Stimulated activated CD4-positive, alpha-beta T cell treated with anti-CD3 and anti-CD28 coated beads, Interleukin-1b, Interleukin-23, amount 100 ng/mL, for 1 hour (primary cell): ENCODE measurements at places on chromosomes 11 and 22.

DNA sequence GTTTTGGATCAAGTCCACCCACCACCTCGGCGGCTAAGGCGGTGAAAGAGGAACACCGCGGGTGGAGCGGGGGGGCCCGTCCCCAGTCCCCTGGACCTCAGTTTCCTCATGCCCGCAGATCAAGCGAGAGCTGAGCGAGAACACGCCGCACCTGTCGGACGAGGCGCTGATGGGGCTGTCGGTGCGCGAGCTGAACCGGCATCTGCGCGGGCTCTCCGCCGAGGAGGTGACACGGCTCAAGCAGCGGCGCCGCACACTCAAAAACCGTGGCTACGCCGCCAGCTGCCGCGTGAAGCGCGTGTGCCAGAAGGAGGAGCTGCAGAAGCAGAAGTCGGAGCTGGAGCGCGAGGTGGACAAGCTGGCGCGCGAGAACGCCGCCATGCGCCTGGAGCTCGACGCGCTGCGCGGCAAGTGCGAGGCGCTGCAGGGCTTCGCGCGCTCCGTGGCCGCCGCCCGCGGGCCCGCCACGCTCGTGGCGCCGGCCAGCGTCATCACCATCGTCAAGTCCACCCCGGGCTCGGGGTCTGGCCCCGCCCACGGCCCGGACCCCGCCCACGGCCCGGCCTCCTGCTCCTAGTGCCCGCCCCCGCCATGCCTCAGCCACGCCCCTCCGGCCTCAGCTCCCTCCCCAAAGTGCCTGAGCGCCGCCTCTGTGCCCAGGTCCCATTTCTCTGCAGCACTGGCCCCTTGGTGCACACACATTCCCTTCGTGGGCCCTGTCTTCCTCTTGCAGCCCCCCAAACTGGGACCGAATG, 12.7 kb downstream of the MAFF start:
- peak; percentile 49 for DNase-seq

- DNase-seq, result no peak
Measured at GRCh38 chr11:130054966-130055365, 14.7 kb upstream of the APLP2 start.

- no peak for DNase-seq
Measured at GRCh38 chr22:49946612-49947295, 13.8 kb upstream of the PIM3 start.

DNA sequence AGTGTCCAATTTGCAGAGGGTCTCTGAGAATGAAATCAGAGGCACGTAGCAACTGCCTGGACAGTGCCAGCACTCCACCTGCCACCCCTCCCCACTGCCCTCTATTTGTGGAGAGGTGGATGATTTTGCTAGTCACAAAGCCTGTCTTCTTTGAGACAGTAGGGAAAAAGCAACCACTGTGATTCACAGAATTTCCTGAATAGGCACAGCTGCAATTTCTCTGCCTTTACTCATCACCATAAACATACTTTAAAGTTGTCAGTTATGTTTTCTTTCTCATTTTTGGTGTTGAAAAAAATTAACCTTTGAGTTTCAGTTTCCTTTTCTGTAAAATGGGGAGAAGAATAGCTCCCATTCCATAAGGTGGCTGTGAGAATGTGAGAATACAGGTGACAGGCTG, 134.3 kb downstream of the TEAD1 start:
- DNase-seq, result no peak

GRCh38 chr22:20156611-20157429, 6.0 kb upstream of the CCDC188 start:
- DNase-seq, result peak; percentile 92

- DNase-seq, result no peak
Measured at GRCh38 chr11:86192519-86193257, 51.9 kb upstream of the EED start.

GRCh38 chr11:2149460-2149859, 10.3 kb upstream of the IGF2 start:
- DNase-seq, result no peak

- no peak for DNase-seq
Measured at GRCh38 chr22:47090591-47091245, 328.3 kb downstream of the TBC1D22A start.

DNA sequence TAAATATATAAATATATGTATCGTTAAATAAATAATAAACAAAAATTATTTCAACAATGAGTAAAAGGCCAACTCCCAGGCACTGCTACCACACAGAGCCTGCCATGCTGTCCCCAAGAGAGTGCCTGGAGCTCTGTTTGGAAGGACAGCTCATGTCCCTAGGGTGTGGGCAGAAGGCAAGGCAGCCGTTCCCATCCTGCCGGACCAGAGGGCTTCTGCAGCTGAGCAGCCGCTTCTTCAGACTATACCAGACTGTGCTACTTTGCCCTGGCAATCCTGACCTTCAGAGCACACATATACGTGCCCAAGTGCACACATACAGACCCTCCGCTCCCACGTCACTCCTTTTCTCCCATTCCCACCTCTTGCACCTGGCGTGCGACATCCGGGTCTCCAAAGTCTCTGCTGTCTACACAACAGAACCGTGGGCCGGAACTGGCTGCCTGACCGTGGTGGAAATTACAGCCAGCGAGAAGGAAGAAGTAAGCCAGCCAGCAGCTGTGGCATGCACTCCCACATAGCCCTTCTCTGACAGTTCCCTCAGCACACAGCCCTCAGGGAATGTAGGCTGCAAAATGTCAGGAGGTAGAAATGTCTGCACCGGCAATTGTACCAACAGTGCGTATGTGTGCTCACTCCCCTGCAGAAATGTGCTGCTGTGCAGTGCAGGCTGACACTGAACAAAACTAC, 24.0 kb downstream of the PAX6 start:
- DNase-seq, result no peak

- DNase-seq, result no peak
Measured at GRCh38 chr11:117084992-117085391, 13.2 kb downstream of the SIK3 start.

DNA sequence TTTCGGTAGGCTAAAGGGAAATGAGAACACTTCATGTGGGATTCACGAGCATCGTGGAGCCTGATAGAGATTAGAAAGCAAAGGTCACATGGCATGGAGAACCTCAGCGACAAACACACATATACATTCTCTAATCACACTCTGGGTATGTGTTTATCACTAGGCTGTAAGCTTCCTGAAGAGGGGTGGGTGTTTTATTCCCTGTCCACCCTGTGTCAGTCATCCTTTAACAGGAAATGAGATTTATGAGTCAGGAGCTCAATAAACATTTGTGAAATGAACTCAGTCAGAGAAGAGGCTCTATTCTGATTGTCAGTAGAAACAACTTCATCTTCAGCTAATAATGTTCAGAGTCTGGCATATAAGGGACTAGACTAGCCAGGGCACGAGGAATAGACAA, 71.7 kb upstream of the EIF3M start:
- DNase-seq, result no peak

- DNase-seq, result no peak
Measured at GRCh38 chr11:118622376-118623268, 15.2 kb downstream of the PHLDB1 start.

- no peak for DNase-seq
Measured at GRCh38 chr22:27990879-27991278, 71.8 kb upstream of the PITPNB start.

- no peak for DNase-seq
Measured at GRCh38 chr22:32714458-32715430, 86.8 kb upstream of the TIMP3 start.

GRCh38 chr11:107783121-107783520, 71.3 kb upstream of the SLN start:
- DNase-seq, result no peak

- no peak for DNase-seq
Measured at GRCh38 chr11:34975482-34975881, 59.1 kb downstream of the PDHX start.
